HCT116 (cell line): ENCODE measurements at places on chromosomes 3 and 15.

DNA sequence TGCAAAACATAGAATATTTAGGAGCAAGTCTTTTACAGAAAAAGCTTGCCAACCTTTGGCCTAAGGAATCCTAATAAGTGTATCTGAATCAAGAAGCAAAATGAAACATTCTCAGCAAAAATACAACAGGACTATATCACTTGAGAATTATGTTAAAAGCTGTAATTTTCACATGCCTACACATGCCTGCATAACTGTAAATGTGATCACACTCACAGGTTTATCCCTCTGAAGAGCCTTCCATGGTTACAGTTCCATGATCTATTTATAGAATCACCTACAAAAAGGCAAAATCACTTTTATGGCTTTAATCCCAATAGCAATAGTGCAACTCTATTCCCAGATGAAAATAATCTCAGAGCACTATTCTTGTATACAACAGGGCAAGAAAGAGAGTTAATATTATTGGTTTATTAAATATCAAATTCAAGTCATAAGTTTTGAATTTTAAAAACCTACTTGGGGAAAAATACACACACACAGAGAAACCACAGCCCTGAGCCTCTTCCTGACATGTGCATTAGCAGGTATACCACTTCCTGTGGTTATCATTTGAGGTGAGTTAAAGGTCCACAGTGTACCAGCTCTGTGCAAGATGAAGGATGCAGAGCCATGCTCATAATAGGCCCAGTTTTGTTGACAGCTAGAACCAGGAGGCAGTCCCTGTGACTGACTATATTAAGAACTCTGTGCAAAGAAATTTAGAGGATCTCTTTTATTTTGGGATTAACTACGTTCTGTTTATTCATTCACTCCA lies 252.5 kb upstream of the TGFBR2 start:
- no peak for DNase-seq

DNA sequence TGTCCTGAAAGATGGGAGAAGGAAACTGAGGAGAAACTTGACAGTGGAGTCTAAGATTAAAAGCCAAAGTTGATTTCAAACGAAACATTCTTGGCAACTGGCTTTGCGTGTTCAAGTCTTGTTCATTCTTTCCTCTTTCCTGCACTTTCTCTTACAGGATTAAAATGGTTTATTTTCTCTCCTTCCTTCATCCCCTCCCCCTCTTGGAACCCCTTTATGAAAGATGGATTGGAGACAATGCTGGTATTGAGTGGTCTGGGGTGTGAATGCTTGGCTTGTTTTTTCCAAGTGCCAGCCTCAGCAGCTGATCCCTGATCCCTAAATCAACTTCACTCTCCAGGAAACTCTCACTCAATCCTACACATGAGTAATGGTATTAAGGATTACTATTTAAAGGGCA lies 703 bp upstream of the LSAMP start:
- DNase-seq, result no peak

DNA sequence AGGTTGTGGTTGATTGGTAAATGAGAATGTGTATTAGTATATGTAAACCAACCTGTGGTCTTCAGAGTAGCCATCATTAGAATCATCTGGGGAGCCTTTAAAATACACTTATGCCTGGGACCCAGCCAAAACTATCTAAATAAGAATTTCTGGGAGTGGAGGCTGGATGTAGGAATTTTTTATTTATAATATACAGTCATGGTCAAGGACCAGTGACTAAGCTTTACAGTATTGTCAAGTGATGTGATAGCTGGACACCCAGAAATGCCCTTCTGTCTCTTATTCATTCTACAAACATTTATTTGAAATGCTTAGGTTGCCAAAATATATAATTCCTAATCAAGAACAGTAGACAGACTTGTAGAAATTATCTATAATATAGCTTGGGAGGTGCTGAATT lies 132.2 kb downstream of the MBNL1 start:
- DNase-seq, result no peak

GRCh38 chr3:28743831-28744230 lies 395.2 kb upstream of the AZI2 start:
- no peak for DNase-seq

DNA sequence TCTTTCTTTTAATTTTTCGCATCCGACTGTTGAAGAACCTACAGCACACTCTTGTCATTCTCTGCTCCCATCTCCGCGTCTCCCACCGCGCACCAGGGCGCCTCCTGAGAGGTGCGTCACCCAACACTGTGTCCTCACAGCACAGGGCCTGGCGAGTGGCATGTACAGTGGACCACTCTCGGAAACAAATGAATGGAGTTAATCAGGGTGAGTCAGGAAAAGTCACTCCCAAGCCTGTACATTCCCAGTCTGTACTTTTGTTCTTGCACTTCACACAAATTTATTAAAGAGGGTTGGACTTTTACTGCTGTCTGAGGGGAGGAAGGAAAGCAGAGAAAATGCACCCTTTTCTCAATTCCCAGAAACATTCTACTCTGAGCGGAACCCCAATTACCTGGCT lies 625 bp downstream of the COL6A6 start:
- DNase-seq, result no peak

DNA sequence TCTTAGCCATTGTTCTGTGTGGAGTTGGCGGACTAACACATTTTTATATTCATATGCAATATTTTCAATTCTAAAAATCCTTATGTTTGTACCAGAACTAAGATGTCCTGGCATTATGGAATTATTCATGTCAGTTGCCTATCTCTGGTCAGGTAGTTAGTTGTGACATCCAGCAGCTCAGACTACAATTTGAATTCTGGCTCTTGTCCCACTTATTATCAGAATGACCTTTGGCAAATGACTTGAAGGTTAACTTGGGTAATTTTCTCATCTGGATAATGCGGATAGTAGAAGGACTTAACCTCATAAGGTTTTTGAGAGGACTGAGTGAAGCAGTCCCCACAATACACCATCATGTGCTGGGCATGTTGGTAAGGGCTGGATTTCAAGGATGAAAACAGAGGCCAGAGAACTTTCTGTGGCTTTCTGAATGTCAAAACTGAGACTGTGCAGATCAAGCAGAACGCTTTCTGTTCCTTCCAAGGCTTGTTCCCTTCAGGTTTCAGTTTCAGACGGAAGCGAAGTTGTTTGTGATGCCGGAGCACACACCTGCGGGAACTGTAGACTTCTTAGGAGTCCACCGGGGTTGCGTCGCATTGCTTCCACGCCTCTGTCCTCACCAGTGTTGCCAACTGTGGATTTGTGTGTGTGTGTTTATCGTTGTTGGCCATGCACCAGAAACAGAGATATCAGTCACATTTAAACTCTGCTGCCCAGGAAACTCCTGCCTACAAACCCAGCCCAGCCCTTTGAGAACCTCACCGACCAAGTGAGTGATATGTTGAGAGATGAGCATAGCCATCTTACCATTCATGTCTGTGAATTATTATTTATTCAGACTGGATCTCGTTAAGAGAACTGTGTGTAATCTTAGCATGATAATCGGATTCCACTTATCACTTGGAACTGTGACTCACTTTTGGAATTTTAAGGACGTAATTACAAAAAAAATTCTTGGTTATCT lies 76.0 kb downstream of the PTPRG start:
- DNase-seq, result no peak

GRCh38 chr3:6204891-6205290 lies 656.0 kb upstream of the GRM7 start:
- no peak for DNase-seq

DNA sequence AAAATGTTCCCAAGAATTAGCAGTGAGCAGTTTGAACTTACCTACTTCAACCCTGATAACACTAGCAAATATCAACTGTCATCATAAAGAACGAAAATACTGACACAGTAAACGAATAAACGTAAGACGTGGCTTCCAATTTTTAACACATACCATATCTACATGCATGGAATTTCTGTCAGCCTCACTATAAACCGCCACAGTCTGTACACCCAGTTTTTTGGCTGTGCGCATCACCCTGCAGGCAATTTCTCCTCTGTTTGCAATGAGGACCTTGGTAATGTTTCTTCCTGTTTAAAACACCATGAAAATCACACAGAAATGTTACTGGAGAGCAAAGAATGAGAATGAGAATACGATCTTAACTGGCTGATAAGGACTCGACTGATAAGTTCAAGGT lies 7.0 kb downstream of the MCCC1 start:
- no peak for DNase-seq

- no peak for DNase-seq
Observed at GRCh38 chr3:46420931-46421330, 13.9 kb downstream of the CCRL2 start.

DNA sequence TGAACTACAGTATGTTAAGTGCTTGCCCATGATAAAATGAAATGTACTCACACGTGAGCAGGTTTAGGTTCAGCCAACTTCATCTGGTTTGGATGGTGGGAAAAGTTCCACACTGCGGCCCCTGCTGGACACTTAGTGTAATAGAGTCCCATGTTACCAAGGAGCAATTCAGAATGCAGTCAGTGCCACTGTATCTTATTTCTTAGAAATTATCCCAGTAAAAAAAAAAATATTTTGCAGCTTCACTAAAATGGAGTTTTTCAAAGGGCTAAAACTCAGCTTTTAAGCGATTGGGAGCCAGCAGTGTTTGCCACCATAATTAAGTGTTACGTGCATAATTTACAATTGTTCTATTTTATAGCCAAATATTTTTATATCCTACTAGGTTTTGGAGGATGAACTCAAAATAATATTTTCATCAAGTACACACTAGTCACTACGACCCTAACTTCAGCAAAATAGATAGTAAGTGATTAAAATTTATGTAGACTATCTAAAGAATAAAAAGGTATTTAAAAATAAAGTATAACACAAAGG lies 371.7 kb upstream of the GBE1 start:
- DNase-seq, result peak; percentile 35

- DNase-seq, result peak; percentile 79
Observed at GRCh38 chr3:141308588-141309218, 59.6 kb upstream of the ZBTB38 start.

DNA sequence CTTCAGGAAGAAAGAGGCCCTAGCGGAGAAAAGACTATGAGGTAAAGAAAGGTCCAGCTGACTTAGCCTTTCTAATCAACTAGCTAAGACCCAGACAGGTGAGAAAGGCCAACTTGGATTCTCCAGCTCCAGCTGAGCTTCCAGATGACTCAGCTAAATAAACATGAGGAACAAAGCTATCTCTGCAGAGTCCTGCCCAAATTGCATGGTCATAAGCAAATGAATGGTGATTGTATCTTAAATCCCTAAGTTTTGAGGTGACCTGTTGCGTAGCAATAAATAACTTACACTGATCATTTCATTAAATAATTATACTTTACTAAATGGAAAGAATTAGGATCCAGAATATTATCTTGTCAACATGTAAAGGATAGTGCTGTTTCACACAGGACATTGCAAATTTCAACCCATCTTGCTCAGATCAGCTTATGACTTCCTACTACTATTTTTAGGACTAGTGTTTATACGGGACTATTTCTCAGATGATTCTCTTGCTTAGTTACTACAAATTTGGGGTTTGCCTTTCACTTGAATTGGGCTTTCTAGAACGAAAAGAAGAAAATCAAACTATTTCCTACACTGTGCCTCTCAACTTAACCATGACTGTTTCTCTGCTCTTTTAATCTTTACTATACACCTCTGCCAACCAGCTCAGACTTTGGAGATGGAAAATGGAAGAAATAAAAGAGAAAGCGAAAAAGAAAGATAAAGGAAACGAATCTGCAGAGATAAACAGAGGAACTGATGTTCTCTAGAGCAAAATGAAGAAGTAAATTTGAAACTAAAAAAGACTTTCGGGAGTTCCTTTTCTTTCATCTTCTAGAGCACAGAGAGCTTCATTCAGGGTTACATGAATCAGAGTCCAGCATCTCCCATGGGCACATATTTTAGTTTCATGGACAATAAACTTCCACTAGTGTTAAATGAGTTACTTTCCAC lies 6.6 kb upstream of the ADGRG7 start:
- DNase-seq, result peak; percentile 12

GRCh38 chr3:49674497-49674983 lies 389 bp downstream of the APEH start:
- no peak for DNase-seq

- DNase-seq, result no peak
Observed at GRCh38 chr3:56119575-56120349, 348.5 kb downstream of the ERC2 start.

DNA sequence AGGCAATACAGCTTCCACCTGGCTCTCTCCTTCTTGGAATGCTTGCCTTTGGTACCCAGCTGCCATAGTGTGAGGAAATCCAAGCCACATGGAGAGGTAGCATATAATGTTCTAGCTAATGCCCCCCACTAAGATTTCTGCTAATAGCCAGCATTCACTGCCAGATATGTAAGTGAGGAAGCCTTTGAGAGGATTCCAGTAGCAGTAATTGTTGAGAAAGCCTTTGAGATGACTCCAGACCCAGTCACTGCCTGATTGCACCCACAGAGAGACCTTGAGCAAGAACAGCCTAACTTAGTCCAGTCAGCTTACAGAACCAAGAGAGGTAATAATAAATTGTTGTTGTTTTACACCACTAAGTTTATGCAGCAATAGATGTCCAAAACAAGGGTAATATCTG lies 63.1 kb downstream of the STRIT1 start:
- DNase-seq, result no peak

DNA sequence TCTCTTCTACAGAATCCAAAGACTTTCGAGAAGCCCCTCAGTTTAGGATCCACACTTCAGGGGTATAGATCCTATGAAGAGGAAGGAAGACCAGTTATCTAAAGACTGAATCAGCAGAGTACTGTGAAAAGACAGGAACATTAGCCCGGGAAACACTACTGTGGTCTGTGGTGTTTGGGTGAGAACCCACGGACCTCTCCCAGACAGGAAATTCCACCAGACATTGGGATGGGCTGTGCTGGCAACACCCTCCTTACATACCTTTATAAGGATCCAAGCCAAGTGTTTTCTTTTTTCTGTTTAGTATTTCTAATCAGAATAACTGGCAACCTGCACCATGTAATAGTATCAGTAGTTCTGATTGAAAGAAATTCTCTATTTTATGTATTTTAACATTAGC lies 14.1 kb downstream of the TMEM207 start:
- DNase-seq, result no peak

DNA sequence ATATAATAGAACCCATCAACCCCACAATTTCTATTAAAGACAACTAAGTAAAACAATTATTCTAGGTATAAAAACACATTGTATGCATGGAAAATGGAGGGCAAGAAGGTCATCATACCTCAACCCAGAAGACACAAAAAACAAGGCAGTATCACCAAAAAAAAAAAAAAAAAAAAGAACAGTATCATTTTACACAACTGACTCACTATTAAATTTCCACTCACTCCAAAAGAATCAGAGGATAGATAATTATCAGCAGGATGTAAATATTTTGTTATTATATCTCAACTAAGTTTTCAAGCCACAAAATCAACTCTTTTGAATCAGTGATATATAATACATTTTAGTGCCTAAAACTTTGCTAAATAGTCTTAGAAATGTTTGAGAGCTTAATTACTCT lies 55.0 kb downstream of the CLASP2 start:
- no peak for DNase-seq

GRCh38 chr15:77738038-77738370 lies 105.3 kb upstream of the LINGO1 start:
- no peak for DNase-seq
